ENCODE measurements at places on chromosomes 4 and X.

GRCh38 chr4:82433791-82434190 is 3.4 kb downstream of the ENOPH1 start:
- no peak for DNase-seq

- DNase-seq = no peak
These were observed 57.8 kb downstream of the ADGRA3 start for GRCh38 chr4:22458098-22458497.

- no peak for DNase-seq
These were observed 1.4 kb upstream of the ADGRL3 start for GRCh38 chr4:61198686-61199085.

- DNase-seq = no peak
These were observed 11.8 kb downstream of the KIF4A start for GRCh38 chrX:70301716-70302115.

DNA sequence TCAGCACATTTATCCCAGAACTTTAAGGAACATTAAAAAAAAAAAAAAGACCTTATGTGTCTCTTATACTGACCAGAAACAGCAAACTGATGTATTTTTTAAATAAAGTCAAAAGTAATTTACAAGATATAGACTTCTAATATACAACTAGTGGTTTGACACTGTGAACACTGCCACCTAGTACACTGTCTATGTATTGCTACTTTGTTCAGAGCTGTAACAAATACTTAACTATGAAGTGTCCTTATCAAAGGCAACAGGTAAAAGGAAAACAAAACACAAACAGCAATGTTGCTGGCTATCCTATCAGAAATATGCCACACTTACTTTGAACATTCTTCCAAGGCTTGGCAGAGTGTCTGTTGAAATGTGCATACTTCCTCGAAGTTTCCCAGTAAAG is 60.4 kb downstream of the CD40LG start:
- no peak for DNase-seq

- no peak for DNase-seq
These were observed 684.6 kb downstream of the ARAP2 start for GRCh38 chr4:35559559-35560365.

GRCh38 chr4:169975838-169976796 is 50.1 kb downstream of the MFAP3L start:
- DNase-seq = no peak

DNA sequence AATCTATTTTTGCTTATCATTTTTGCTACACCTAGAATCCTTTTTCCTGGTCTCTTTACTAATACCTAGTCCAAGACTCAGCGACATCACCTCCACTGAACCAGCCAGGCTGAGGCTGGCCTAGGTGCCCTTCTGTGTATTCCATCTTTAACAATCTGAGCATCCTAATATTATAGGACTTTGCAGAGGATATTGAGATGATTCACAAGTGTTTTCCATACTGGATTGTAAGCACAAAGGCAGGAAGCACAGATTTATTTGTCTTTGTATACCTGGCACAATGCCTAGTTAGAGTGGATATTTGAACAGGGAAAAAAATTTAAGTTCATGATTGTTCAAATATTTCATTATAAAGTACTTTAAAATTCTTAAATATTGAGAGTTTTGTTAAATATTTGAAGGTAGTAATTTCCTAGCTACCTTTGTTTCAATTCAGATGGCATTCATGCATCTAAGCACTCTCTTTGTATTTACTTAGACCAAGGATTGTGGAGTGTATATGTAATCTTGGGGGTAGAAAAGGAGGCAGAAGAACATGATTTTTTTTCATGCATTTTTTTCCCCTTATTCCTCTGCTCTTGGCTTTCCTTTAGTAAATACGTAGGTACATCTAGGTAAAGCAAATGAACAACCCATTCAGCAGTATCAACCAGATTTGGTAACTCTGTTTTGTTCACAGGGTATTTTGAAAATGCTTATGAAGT is 18.4 kb downstream of the SMARCA5 start:
- no peak for DNase-seq

DNA sequence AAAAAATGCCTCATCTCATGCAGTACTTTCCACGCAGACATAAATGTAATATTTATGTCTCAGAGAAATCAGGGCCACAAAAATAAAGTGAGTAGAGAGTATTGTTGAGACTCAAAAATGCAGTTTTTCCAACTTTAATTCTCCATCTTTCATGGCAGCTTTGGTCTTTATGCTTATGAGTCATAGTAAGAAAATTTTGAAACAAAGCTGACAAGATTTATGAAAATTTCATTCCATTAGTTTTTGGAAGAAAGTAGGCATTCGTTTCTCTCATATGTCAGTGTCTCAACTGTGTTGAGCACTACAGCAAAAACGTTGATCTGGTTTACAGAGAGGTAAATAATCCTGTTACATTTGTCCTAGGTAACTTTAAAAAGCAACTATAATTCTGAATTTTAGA is 656.8 kb downstream of the IQCM start:
- DNase-seq = no peak

DNA sequence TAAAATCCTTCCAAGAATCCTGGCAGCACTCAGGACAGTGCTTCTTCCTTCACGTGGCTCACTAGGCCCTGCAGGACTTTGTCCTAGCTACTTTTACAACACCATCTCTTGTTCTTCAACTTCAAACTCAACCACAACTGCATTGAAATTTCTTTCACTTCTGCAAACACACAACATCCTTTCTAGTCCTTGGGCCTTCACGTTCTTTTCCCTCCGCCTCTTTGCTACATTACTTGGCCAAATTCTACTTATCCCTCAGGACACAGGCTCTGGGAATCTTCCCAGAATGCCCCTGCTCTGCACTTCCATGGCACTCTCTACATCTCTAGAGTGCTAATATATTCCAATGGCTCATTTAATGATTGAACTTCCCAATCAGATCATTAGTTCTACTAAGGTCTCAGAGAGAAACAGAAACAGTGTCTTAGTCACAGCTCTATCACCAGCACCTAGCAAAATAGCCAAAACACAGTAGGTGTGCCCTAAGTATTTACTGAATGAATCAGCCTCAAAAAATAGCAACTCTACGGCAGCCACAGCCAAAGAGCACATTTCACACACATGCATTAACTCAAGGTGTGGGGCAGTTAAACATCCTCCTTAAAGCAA is 73.3 kb downstream of the MANBA start:
- DNase-seq = no peak

- DNase-seq = no peak
These were observed 30.9 kb downstream of the FAM9C start for GRCh38 chrX:13013363-13014110.

GRCh38 chr4:105171912-105172311 is 25.2 kb downstream of the TET2 start:
- DNase-seq = no peak

- DNase-seq = no peak
These were observed 141.9 kb upstream of the ANXA3 start for GRCh38 chr4:78409612-78410202.

DNA sequence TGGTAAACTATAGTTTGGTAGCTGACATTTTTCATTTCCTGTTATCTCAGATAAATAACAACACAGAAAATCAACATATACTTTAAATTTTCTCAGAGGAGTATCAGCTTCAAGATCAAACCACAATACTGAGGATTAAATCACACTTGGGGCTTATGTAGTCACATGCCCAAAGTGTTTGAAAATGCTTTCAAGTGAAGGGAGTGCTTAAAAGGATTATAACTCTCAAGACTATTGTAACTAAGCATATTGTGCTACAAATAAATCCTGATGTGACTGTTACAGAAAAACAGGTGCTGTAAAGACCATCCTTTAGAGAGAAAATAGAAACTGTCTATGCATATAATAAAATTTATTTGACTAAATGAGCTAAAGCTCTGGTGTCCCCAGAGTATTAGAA is 887.6 kb downstream of the ADGRL3 start:
- no peak for DNase-seq

GRCh38 chrX:71453056-71453455 is 79.8 kb upstream of the OGT start:
- DNase-seq = no peak

- no peak for DNase-seq
These were observed 1390.9 kb downstream of the C4orf33 start for GRCh38 chr4:130486841-130487240.

- peak; percentile 71 for DNase-seq
These were observed at the start of gene SEPTIN6 for GRCh38 chrX:119693040-119693995. Gene SEPTIN6 (minus strand): TSS chrX:119693168. CDS start chrX:119693105, 63 bp downstream.

- peak; percentile 8 for DNase-seq
These were observed 2.5 kb upstream of the RS1 start for GRCh38 chrX:18674417-18674787.

Measured in activated CD4-positive, alpha-beta T cell treated with anti-CD3 and anti-CD28 coated beads for 1 hour (primary cell).